Stimulated activated CD4-positive, alpha-beta T cell treated with anti-CD3 and anti-CD28 coated beads, Interleukin-1b, Interleukin-23, amount 100 ng/mL, for 1 hour (primary cell): ENCODE measurements at places on chromosomes 16 and 17.

DNA sequence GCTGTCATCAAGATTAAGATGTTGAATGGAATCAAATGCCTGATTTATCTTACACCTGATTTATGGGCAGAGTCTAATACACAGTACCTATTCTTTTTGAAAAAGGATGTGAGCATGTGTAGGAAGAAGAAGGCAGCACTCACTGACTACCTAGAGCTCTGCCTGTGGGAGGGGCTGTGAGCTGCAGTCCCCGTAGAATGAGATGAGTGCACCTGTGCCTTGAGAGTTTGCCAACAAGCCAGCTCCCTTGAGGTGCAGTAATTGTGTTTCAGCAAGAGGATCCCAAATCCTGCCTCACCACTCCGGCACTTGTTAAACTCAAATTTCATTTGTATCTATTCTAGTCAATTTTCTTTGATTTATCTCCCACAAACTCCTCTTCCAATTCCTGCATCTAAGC lies 46.0 kb downstream of the CDH11 start:
- no peak for DNase-seq

DNA sequence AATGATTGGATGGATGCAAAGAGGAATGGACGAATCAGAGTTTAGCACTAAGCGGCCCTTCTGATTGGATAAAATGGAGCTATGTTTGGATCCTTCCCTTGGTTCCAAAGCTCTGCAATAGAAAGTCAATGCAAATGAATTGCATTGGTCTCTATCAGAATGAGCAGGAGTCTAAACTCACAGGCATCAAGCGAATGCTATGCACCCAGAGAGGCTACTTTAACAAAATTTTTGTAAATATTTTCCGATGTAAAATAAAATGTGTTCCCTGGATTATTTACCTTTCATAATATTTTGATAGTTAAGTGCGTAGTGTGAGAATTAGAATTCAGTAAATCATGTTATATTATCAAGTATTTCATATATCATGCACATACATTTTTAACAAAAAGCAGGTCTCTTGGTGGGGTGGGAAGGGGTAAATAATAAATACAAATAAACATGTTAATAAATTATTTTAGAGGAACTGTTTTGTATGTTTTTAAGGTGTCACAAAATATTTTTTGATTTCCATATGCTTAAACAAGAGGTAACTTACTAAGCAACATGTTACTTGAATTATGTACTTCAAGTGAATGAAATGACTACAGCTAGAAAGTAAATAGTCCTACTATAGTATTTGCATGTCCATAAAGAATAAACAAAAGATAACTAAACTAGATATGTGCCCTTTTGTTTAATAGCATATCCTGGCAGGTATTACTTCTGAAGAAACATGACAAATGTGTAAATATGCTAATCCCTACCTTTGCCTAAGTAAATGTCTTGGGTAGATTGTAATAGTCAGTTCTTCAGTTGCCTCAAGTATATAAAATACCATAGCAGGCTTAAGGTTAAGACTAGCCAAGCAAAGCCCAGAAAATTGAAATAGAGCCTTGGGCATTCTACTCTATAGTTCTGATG lies 4.4 kb upstream of the UNK start:
- no peak for DNase-seq

DNA sequence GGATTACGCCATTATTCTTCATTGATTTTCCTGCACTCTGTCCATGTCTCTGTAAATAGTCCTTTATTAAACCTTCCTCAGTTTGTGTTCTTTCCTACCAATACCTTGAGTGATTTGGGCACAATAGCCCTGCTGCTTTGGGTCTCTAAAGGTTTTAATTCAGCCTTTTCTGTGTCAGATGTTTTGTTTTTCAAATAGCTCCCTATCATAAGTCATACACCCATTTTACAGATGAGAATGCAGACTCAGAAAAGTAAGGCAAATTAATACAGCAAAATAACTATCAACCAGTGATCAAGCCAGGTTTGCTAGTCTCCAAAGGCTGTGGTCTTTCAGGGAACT lies 25.0 kb upstream of the KPNB1 start:
- no peak for DNase-seq

DNA sequence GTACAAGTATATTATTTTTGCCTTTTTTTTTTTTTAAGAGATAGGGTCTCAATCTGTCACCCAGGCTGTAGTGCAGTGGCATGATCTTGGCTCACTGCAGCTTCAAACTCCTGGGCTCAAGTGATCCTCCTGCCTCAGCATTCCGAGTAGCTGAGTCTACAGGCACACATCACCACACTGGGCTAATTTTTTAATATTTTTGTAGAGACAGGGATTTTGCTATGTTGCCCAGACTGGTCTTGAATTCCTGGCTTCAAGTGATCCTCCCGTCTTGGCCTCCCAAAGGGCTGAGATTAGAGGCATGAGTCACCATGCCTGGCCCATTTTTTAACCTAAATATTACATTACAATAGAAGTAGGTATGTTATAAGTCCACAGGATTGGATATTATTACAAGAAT lies 3.2 kb downstream of the TERB1 start:
- DNase-seq: no peak

GRCh38 chr17:6670999-6671398 lies 19.4 kb downstream of the C17orf100 start:
- no peak for DNase-seq

DNA sequence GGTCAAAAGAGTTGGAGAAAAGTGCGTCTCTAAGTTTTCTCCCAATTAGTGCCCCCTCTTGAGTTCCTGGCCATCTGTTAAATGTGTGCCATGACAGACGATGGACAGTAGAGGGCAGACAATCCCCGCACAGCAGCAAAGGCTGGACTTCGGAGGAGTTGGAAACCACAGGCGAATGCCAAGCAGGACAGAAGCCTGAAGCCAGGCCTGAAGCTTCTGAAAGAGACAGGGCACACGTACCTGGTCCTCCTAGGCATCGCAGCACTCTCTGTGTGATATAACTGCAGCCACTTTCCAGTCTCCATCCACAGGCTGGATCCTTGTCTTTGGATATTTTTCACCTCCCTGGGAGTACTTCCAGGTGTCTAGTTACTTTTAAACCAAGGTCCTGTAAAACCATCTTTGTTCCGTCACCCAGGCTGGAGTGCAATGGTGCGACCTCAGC lies 14.5 kb downstream of the C17orf100 start:
- no peak for DNase-seq

GRCh38 chr17:72502371-72503341 lies 381.8 kb downstream of the SOX9 start:
- no peak for DNase-seq

DNA sequence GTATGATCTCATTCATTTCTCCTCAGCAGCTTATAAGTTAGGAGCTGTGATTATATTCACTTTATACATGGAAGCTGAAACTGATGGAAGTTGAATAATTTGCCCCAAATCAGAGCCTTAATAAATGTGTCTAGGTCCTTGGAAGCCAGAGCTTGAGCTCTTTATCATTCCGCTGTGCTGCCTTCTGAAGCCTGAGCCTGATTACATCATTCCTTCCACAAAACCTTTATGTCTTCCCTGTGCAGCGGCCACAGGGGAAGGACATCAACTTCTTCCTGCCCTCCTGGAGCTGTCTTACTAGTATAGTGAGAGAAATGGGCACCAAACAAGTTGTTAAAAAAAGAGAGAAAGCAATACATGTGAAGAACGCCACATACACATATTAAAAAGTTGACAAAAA lies 6.8 kb downstream of the TNRC6C start:
- no peak for DNase-seq

DNA sequence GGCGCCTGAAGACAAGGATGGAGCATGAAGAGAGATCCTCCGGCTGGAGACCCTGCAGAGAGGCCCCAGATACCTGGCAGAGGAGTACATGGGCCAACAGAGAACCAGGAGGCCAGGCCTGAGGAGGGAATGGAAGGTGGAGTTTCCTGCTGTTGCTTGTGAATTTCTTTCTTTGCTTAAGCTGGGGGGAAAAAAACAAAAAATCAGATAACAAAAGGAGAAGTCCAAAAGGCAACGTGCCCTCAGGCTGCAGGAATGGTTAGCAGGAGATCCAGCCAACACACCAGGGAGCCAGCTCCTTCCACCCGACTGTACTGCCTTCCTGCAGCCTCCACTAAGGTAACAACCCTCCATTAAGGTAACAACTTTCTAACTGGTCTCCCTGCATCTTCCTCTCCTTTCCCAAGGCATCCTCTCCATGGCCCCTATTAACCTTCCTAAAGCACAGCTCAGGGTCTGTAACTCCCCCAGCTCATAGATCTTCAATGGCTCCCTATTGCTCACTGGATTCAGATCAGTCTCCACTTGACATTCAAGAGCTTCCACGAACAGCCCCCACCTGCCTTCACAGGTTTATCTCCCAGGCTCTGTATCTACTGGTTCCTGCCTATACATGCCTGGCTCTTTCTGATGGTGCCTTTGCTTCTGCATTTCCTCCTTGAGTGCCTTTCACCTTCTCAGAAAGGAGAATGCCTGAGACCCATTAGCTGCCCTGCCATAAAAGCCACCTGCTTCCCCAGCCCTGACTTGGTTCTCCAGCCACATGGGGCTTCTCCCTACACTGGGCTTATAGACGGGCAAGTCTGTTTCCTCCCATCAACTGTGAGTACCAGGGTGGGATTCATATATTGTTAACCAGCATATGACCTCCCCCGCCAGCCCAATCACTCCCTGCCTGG lies 725 bp upstream of the ARL5C start:
- no peak for DNase-seq

DNA sequence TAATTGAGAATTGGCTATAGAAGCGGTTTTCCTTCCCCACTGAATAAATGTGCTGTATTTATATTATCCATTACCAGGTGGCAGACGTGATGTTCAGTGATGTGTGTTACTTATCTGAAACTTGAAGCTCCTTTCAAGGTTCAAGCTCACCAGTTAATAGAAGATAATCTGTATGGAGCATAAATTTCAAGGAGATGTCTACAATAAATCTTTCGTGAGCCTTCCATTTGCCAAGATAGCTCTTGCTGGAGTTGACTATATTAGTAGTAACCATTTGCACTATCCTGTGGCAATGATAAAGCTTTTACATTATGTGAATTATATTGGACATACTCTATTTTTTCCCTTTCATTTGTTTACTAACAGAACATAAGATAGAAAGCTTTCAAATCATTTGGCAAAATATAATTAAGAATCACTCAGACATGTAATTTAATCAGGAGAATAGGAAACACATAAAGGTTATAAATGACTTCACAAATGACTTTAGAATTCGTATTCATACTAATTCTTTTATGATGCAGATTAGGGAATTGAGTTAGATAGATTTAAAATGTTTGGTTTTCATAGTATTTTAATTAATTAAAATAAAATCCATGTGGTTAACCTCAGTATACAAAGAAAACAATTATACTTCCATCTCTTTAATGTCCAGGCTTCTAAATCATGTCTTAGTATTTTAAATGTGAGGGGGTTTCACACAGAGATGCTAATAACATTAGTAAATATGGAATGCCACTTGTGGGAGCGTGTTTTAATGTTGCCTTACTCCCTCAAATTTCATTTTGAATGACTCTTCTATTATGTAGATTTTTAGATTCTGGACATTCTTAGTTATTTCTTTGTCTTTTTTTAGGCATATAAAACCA lies 664.4 kb upstream of the CDH8 start:
- DNase-seq: no peak

- DNase-seq: no peak
Observed at GRCh38 chr17:7862692-7863437, 5.1 kb downstream of the CYB5D1 start.
